ENCODE measurements at places on chromosomes 1 and 21.

- peak; percentile 77 for DNase-seq
These were observed 149.5 kb downstream of the FGGY start for GRCh38 chr1:59446257-59446901.

- peak; percentile 11 for DNase-seq
These were observed 62.7 kb downstream of the ZNF684 start for GRCh38 chr1:40594187-40594531.

GRCh38 chr21:32412162-32413014, at the start of gene EVA1C:
Gene EVA1C, plus strand, starts transcription at chr21:32412706. Its CDS starts 148 bp downstream, at chr21:32412854.
- DNase-seq: peak; percentile 43

DNA sequence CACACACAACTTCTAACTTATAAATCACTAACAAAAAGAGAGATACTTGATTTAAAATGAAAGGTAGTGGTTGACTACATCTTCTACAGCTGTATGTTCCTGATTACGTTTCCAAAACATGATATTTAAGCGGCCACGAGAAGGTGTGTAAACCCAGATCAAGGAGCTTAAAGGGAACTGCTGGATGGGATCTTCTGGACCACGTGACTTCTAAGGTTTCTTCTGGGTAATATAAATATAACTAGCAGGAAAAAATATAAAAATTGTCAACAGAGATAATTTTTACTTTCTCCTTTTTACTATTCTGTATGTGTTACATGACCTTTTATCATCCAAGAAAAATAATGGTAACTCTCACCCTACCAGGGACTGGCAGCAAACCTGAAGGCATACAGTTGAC, 66.2 kb downstream of the TTLL7 start:
- no peak for DNase-seq

DNA sequence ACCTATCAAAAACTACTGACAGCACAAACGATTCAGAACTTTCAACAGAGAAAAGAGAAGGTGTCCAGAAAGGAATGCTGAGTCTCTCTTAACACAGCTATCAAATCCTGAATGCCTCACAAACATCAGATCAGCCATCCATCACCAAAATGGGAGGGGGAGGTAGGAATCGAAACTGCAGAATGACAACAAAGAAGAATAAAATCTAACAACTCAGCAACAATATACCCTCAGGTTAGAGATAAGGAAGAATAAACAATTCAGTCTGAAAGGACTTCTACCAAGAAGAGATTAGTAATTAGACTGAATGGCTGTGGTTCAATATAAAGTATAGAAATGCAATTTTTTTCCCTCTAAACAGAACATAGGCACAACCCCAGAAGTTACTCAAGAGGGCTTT, 94.4 kb downstream of the RERE start:
- DNase-seq: no peak

GRCh38 chr21:17466166-17466565, 46.7 kb upstream of the CXADR start:
- DNase-seq: no peak

- no peak for DNase-seq
These were observed 16.9 kb upstream of the KRTAP19-5 start for GRCh38 chr21:30518876-30519275.

DNA sequence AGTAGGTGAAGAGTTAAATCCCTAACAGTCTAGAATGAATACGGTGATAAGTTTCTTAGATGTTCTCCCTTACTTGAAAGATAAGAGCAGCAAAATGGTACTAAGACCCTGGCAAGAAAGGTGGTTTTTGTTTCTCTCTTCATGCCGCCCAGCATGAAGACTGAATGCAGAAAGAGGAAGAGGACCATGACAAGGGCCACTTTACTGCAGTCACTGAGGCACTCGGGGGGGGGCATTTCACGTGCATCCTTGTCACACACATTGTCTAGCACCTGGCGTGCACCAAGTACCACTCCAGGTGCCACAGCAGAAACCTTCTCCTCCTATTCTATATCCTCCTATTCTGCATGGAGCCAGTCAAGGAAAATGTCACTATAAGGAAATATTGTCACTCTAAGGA, 222.0 kb downstream of the TOMM20 start:
- no peak for DNase-seq

DNA sequence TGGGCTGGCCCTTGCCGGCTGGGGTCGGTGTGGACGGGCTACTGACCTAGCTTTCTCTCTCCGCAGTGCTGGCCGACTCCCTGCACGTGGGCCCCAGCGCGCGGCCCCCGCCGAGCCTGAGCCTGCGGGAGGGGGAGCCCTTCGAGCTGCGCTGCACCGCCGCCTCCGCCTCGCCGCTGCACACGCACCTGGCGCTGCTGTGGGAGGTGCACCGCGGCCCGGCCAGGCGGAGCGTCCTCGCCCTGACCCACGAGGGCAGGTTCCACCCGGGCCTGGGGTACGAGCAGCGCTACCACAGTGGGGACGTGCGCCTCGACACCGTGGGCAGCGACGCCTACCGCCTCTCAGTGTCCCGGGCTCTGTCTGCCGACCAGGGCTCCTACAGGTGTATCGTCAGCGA, 34.9 kb downstream of the PTGFRN start:
- DNase-seq: no peak

GRCh38 chr1:26315874-26316850, 1.6 kb upstream of the CD52 start:
- DNase-seq: no peak

DNA sequence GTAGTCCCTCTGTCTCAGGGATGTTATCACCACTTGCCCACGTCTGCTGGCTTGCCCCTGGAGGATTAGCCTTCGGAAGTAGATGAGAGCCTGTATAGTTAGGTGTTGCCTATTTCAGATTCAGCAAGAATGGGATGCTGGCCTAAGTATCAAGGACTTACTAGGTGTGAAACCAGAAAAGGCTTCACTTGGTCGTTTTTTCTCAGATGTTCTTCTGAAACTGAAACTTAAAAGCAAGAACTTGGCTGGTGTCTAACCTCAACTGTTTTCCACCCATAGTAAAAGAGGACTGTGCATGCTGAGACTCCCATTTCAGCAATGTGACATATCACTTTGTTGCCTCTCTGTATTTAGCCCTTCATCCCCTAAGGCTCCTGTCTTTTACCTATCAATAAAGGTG, 67.0 kb upstream of the LRRC53 start:
- DNase-seq: no peak

DNA sequence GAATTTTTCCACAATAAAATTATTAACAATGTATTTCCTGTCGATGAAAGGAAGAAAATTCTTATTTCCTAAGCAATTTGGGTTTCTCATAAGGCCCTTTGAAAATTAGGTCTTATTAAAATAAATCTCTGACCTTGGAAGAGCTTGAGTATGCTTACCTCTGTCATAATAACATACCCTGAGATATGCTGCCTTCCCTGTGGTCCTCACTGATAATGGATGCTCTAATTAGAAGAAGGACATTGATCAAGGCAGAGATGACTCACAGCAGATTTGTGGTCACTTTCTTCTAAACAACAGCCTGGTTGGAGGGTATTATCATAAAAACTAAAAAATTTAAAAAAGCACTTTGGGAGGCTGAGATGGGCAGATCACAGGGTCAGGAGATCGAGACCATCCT, 217.8 kb downstream of the GRIK1 start:
- no peak for DNase-seq

- no peak for DNase-seq
These were observed 271.2 kb downstream of the MATN1 start for GRCh38 chr1:30452170-30452569.

DNA sequence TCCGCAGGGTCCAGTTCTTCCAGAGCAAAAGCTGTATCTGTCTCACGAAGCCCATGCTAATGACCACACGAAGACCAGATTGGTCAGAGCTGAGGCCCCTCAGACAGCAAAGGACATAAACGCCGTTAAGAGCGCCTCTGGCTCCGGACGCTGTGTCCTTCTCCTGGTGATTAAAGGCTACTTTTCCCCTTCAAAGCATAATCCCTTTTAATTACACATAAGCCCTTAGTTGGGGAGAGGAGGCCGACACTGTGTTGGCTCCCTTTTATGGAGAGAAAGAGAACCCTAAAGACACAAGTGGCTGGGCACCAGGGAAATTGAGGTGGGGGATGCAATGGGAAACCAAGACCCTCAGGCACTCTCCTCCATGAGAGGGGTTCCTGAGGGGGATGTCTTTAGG, at the start of gene ABCA4:
TSS of gene ABCA4 (minus strand) at position 158 of the 400 bp plus-strand sequence. CDS start at position 55, 103 bp downstream.
- DNase-seq: no peak

GRCh38 chr1:228459091-228459993, 27.8 kb upstream of the RNF187 start:
- peak; percentile 81 for DNase-seq

DNA sequence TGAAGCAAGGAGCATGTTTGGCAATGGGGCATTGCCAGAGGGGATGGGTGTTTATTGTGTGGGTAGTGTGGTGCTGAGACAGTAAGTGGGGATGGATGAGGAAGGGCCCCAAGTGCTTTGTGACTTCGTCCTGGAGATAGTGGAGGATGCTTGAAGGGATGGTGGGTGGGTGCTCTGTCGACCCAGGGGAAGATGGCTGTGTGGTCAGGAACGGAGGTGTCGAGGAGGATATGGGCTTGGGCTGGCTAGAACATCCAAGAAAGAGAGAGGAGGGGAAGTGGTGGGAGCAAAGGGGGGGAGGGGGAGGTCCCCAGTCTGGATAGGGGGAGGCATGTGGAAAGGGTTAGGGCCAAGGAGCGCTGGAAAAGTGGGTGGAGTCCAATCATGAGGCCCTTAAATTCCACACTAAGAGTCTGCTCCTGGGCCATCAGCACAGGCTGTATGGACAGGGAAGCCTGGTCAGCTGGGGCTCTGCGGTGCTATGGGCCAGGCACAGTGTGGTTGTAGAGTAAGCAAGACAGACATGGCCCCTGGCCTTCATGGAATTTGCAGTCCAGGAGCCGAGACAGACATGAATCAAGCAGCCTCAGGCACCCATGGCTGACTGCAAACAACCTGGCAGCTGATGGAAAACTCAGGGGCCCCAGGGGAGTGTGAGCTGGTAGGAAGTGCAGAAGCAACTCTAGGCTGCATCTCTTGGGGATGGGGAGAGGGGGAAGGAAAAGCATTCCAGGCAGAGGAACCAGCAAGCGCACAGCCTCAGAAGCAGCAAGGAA, 36.3 kb downstream of the EDN2 start:
- no peak for DNase-seq

DNA sequence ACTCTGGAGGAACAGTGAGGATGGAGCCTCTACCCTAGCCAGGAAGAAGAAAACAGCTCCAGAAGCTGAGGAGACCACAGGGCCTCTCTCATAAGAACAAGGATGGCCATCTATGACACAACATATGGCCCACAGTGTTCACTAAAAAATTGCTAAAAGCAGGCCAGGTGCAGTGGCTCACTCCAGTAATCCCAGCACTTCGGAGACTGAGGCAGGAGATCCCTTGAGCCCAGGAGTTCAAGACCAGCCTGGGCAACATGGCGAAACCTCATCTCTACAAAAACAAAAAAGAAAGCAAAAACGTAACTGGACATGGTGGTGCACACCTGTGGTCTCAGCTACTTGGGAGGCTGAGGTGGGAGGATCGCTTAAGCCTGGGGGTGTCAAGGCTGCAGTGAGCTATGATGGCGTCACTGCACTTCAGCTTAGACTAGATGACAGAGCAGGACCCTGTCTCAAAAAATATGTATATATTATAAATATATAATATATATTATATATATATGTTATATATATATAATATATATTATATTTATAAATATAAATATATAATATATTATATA, 103.1 kb downstream of the TOMM20 start:
- DNase-seq: no peak

DNA sequence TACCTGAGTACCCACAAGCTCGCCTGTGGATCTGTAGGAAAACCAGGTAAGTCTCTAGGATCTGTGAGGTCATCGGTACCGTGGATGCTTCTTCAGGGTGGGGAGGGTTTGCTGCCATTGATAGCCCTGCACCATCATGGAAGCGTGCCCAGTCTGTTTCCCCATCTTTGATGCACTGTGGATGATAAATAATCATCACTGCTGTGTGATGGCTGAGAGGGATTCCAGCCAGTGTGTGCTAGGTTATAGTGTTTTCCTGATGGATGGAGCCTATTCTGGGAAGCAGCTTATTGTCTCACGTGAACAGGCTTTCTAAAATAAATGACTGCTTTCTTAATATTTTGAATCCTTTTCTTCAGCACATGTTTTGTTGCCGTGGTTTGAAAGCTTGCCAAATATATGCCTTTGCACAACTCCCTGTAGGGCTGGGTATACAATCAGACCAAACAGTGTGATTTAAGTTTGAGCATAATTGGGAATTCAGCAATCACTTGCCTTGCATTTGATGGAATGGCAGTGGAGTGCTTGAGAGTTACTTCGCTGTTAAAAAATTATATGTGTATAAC, 113.8 kb downstream of the CAMTA1 start:
- no peak for DNase-seq

- DNase-seq: no peak
These were observed 5.1 kb downstream of the PDE9A start for GRCh38 chr21:42658320-42659105.

DNA sequence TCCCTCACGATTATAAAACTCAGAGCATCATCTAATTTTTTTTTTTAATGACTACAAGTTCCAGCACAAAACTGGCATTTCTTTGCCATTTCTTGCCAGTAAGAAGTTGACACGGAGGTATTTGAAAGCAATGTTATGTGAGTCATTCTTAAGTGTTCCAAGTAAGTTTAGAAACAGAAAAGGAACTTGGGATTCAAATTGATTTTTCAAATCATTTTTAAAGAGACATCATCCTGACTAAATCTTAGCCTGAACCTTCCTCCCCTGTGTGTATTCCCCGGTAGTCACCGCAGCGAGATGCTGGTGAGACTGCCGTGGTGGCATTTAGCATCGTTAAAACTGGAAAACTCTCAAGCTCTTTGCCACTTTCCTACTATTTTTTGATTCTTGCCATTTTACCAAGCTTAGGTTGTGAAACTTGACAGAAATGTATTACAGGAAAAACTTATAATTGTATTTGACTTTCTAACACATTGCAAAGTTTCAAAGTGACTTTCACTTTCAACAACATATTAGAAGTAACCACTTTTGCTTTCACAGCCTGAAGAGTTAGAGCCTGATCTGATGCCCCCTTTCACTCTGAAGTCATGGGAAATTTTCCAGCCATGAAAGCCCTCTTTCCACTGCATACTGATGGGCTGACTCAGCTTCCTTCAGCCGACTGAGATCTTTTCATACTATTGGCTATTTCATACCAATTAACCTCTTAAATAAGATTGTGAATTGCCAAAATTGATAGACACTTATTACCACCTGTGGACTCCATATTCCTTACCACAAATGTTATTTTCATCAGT, 61.4 kb downstream of the OLFML2B start:
- DNase-seq: no peak

DNA sequence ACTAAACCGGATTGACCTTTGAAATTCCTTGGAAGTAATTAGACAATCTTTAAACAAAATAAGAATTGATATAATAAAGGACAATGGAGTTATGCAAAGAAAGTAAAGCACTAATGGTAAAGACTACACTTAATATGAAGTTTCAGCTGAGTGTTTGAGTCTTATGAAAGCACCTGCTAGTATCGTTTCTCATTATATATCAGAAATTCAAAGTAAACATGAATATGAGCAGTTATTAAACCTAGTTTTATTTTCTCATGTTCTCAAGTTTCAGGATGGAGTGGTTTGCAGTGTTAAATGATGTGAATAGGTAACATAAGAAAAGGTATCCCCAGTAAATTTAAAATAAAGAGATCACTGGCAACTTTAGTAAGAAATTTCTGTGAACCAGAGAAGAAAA, 188.6 kb downstream of the ZP4 start:
- no peak for DNase-seq

- no peak for DNase-seq
These were observed 79.3 kb upstream of the VAV3 start for GRCh38 chr1:108044318-108044717.

All from tongue (tissue), 3 donors.